Placental pericyte (primary cell): ENCODE measurements at places on chromosomes 6 and 20. TPM values are rescaled to one million over a fixed set of nuclear protein-coding genes. Genes with fewer than 3 reads are reported as not detected.

The BPIFA1 gene
- total RNA-seq, result not detected in 2 replicates

The PI16 gene
- total RNA-seq, result 0.14 TPM in 1 of 2 replicates, not detected in the other

The TPD52L2 gene
- 145 and 153 TPM in 2 replicates for total RNA-seq

The TMEM151B gene
- total RNA-seq, result not detected in 2 replicates

The TFAP2B gene
- not detected in 2 replicates for total RNA-seq

The TBC1D32 gene
- total RNA-seq, result 19.6 and 22.1 TPM in 2 replicates

The SOD2 gene
- 189 and 4,222 TPM in 2 replicates for total RNA-seq

The CCN6 gene
- total RNA-seq, result not detected in 2 replicates

The TNF gene
- under 0.01 and 0.29 TPM in 2 replicates for total RNA-seq

The TNFRSF6B gene
- total RNA-seq, result 3.9 and 35.9 TPM in 2 replicates

The SLC22A16 gene
- total RNA-seq, result not detected in 2 replicates

The C6orf163 gene
- total RNA-seq, result 1.8 and 2.6 TPM in 2 replicates

The RFX6 gene
- total RNA-seq, result not detected in 2 replicates

The SLC4A11 gene
- total RNA-seq, result 2.2 and 2.9 TPM in 2 replicates

The SEL1L2 gene
- not detected in 2 replicates for total RNA-seq

The RAD21L1 gene
- total RNA-seq, result 0.57 and 0.66 TPM in 2 replicates

The PGC gene
- not detected in 2 replicates for total RNA-seq

The CTCFL gene
- total RNA-seq, result under 0.01 TPM in 1 of 2 replicates, not detected in the other

The AIF1 gene
- not detected in 2 replicates for total RNA-seq

The KIF16B gene
- total RNA-seq, result 3.9 and 9.3 TPM in 2 replicates

The GSTA2 gene
- not detected in 2 replicates for total RNA-seq

The PSMB1 gene
- 265 and 297 TPM in 2 replicates for total RNA-seq

The RIPPLY2 gene
- not detected in 2 replicates for total RNA-seq

The SCP2D1 gene
- not detected in 2 replicates for total RNA-seq

The TFAP2C gene
- 0.44 and 27.3 TPM in 2 replicates for total RNA-seq

The C20orf141 gene
- not detected in 2 replicates for total RNA-seq

The SAMHD1 gene
- total RNA-seq, result 27.1 and 39.5 TPM in 2 replicates

The PAK5 gene
- not detected in 2 replicates for total RNA-seq

The OR2J3 gene
- not detected in 2 replicates for total RNA-seq

The BCKDHB gene
- 10.7 and 12.6 TPM in 2 replicates for total RNA-seq

The DPPA5 gene
- total RNA-seq, result not detected in 2 replicates

The PRICKLE4 gene
- total RNA-seq, result 0.66 and 0.86 TPM in 2 replicates

The MAN1A1 gene
- total RNA-seq, result 55.0 and 131 TPM in 2 replicates

The RIPOR2 gene
- 0.22 and 4.9 TPM in 2 replicates for total RNA-seq

The PANK2 gene
- total RNA-seq, result 50.3 and 67.0 TPM in 2 replicates

The SYTL3 gene
- total RNA-seq, result 1.5 and 3.1 TPM in 2 replicates

The HDGFL1 gene
- not detected in 2 replicates for total RNA-seq

The COL9A1 gene
- total RNA-seq, result not detected in 2 replicates

The GPLD1 gene
- 0.14 and 0.22 TPM in 2 replicates for total RNA-seq

The IL17A gene
- total RNA-seq, result not detected in 2 replicates

The PIM1 gene
- total RNA-seq, result 8.9 and 28.2 TPM in 2 replicates

The RREB1 gene
- 21.9 and 27.3 TPM in 2 replicates for total RNA-seq

The CDSN gene
- total RNA-seq, result 0.14 TPM in 1 of 2 replicates, not detected in the other

The OR2J2 gene
- total RNA-seq, result not detected in 2 replicates

The C6orf58 gene
- total RNA-seq, result not detected in 2 replicates

The ERVFRD-1 gene
- total RNA-seq, result 0.22 TPM in 1 of 2 replicates, not detected in the other

The STX16 gene
- total RNA-seq, result 35.5 and 36.8 TPM in 2 replicates

The PARD6B gene
- 3.4 and 9.6 TPM in 2 replicates for total RNA-seq

The SLC25A27 gene
- 1.1 and 4.0 TPM in 2 replicates for total RNA-seq

The SYS1 gene
- 47.3 and 51.3 TPM in 2 replicates for total RNA-seq

The LRRN4 gene
- total RNA-seq, result 0.22 and 0.29 TPM in 2 replicates

The SLC35D3 gene
- total RNA-seq, result 0.14 TPM in 1 of 2 replicates, not detected in the other

The PRELID3B gene
- 80.6 and 84.9 TPM in 2 replicates for total RNA-seq

The FOXP4 gene
- total RNA-seq, result 9.9 and 10.1 TPM in 2 replicates

The MYCT1 gene
- total RNA-seq, result under 0.01 and 3.6 TPM in 2 replicates

The YIPF3 gene
- total RNA-seq, result 110 and 115 TPM in 2 replicates

The TINAG gene
- total RNA-seq, result not detected in 2 replicates

The CDH22 gene
- not detected in 2 replicates for total RNA-seq
